ENCODE measurements at places on chromosomes 16 and 17. TPM values are rescaled to one million over a fixed set of nuclear protein-coding genes. Genes with fewer than 3 reads are reported as not detected.

- DNase-seq, result peak; percentile 80
- H3K36me3 ChIP-seq, result no peaks in the 10 kb centered on the region
- peaks cover 3% of the 10 kb centered on the region for H3K4me1 ChIP-seq
Observed at GRCh38 chr16:86517652-86518258, 7.4 kb downstream of the FOXF1 start.

DNA sequence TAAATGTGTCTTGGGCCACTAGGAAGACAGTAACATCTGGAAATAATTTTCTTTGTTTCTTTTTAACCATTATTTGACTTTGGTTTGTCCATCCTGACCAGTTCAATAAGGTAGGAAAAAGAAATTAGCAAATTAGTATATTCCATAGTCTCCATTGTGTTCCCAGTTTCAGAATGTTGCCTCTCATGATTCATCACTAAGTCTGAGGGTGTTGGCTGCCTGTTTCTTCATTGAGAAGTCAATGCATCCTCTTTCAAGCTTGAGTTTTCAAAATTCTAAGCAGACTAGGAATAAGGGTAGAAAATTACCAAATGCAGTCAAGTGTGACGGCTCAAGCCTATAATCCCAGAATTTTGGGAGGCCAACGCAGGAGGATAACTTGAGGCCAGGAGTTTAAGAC lies 41.9 kb downstream of the ZFHX3 start:
- no peaks in the 10 kb centered on the region for H3K27me3 ChIP-seq
- H3K4me1 ChIP-seq, result peaks cover 26% of the 10 kb centered on the region
- peaks cover 14% of the 10 kb centered on the region for H3K36me3 ChIP-seq
- H3K4me3 ChIP-seq, result no peak overlapping the region
- DNase-seq, result no peak

DNA sequence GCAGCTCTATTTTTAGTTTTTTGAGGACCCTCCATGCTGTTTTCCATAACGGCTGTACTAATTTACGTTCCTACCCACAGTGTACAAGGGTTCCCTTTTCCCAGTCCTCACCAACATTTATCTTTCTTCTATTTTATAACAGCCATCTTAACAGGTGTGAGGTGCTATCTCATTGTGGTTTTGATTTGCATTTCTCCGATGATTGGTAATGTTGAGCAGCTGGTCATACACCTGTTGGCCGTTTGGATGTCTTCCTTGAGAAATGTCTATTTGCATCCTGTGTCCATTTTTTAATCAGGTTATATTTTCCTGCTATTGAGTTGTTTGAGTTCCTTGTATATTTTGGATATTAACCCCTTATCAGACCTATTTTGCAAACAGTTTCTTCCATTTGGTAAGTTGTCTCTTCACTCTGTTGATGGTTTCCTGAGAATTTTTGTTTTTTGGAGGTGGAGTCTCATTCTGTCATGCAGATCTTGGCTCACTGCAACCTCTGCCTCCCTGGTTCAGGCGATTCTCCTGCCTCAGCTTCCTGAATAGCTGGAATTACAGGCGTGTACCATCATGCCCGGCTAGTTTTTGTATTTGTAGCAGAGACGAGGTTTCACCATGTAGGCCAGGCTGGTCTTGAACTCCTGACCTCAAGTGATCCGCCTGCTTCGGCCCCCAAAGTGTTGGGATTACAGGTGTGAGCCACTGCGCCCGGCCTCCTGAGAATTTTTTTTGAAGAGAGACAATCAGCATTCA lies 279.6 kb downstream of the SNX29 start:
- DNase-seq, result no peak
- no peaks in the 10 kb centered on the region for H3K36me3 ChIP-seq
- no peak overlapping the region for H3K27ac ChIP-seq
- peaks cover 9% of the 10 kb centered on the region for H3K4me1 ChIP-seq
- H3K4me3 ChIP-seq, result no peak overlapping the region

DNA sequence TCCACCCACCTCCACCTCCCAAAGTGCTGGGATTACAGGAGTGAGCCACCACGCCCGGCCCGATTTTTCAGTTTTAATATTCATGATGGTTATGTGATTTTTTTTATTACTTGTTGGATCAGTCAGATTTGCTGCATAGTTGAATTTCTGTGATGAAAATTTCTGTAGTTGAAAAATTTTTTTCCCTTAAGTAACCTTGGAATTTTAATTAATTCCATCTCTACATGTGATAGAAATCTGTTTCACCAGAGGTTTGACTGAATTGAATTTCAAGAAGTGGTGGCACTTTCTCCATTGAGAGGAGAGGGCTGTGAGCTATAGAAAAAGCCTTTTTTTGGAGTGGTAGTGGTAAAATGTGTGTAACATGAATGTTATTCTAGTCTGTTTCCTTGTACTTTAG lies 24.7 kb downstream of the WIPF2 start:
- no peaks in the 10 kb centered on the region for H3K27me3 ChIP-seq
- peaks cover 2% of the 10 kb centered on the region for H3K36me3 ChIP-seq
- H3K27ac ChIP-seq, result peak overlapping the region; percentile 18
- no peak for DNase-seq

DNA sequence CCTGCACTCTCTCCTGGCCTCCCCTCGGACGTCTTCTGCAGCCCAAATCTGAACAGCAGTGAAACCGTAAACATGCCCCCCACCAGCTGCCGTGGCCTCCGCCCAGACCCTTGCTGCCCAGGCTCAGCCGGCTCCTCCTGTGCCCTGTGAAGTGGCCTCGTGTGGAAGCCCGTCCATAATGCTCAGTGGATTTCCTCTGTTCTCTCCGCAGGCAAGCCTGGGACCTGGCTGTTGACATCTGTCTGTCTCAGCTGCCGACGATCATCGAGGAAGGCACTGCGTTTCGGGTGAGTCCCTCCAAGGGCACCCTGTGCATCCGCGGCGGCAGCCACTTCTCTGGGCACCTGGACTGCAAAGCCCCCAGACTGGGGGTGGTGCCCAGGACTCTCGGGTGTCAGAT lies 153.9 kb upstream of the CHMP6 start:
- H3K4me3 ChIP-seq, result no peak overlapping the region
- DNase-seq, result no peak
- H3K36me3 ChIP-seq, result peaks cover 15% of the 10 kb centered on the region
- H3K27ac ChIP-seq, result no peak overlapping the region
- no peaks in the 10 kb centered on the region for H3K27me3 ChIP-seq

DNA sequence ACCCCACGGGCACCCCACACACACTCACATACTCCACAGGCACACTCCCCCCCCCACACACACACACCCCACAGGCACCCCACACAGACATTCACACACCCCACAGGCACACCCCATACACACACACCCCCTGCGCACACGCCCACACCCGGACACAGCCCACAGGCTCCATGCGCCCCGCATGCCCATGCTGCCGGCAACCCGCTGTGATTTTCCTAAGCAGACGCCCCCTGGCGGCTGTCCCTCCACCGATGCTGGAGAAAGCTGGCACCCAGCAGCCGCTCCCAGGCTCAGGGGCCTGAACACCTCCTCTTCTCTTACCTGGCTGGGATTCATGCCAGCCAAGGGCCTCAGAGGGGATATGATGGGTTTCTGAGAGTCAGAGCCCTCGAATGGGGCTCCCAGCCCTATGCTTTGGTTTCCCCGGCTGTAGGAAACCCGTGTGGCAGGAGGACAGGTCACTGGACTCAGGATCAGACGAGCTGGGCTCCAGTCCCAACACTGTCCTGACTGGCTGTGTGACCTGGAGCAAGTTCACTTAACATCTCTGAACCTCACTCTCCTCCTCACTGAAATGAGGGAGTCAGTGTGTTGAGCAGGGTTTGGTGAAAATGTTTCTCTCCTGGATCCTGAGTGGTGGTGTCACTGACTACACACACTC lies 19.6 kb upstream of the TNFRSF13B start:
- peak; percentile 90 for DNase-seq
- no peaks in the 10 kb centered on the region for H3K27me3 ChIP-seq
- peaks cover 2% of the 10 kb centered on the region for H3K36me3 ChIP-seq
- H3K27ac ChIP-seq, result no peak overlapping the region
- H3K4me3 ChIP-seq, result no peak overlapping the region

GRCh38 chr17:32565401-32565800 lies 78.6 kb downstream of the CDK5R1 start:
- H3K4me1 ChIP-seq, result no peaks in the 10 kb centered on the region
- H3K4me3 ChIP-seq, result no peak overlapping the region
- no peak for DNase-seq
- no peaks in the 10 kb centered on the region for H3K27me3 ChIP-seq

- peak overlapping the region; percentile 88 for H3K27ac ChIP-seq
- no peak overlapping the region for H3K4me3 ChIP-seq
- DNase-seq, result no peak
- H3K27me3 ChIP-seq, result peaks cover 14% of the 10 kb centered on the region
Observed at GRCh38 chr17:79027274-79027924, 3.4 kb downstream of the C1QTNF1 start.

The CAPNS2 gene
- 2.2 TPM for total RNA-seq

The C16orf95 gene
- 4.5 TPM for total RNA-seq
